ENCODE measurements at places on chromosomes 1 and 21.

GRCh38 chr1:164637461-164638375, 78.7 kb downstream of the PBX1 start:
- DNase-seq, result no peak

DNA sequence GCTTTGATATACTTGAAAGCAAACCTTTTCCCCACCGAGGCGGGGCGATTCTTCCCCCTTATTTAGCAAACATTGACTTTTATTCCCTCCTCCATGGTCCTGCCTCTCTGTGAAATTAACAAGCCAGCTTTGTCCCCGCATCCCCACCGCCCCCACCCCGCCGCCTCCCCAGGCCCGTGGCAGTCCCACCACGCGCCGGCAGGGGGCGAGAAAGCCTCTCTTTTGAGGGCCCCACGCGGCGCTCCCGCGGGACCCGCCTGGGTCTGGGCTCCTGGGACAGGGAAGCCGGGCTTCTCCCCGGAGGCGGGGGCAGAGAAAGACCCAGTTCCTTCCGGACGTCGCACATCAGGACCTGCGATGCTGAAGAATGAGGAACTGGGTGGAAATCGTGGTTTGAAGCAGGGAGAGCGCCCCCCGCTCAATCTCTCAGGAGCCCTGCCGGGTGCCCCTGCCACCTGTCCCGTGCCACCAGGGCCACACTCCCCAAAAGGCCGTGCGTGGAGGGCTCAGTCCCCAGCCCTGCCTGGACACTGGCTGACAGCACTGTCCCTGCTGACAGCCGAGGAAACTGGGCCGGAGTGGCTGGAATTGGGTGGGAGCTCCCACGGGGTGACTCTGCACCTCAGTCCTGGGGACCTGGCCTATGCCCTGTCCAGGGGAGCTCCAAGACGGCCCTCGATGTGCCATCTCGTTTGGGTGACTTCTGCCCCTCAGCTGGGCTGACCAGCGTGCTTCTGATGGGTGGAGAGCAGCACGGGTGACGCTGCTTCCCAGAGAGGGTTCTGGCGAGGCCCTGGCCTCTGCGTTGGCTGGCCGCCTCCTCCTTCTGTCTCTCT, 8.6 kb upstream of the ACTRT2 start:
- DNase-seq, result peak; percentile 68

GRCh38 chr1:112707221-112708001, 484 bp upstream of the RHOC start:
- no peak for DNase-seq

DNA sequence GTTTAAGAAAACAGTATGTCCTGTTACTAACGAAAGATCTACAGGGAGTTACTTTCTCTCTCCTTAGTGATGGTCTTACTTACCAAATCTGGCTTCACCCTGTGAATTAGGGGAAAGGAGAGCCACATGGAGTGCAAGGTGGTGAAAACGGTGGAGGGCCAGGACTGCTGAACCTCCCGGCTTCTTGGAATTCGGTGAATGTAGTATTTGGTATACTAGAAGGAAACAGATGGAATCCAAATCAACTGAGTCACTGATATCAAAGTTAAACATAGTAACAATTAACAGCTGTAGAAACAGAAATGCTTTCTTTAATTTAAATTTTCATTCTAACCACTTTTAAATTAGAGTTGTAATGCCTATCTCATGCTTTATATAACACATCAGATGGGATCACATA, 45.7 kb downstream of the ALG14 start:
- DNase-seq, result no peak

- DNase-seq, result no peak
Observed at GRCh38 chr1:89199525-89200031, 836 bp upstream of the GBP4 start.

DNA sequence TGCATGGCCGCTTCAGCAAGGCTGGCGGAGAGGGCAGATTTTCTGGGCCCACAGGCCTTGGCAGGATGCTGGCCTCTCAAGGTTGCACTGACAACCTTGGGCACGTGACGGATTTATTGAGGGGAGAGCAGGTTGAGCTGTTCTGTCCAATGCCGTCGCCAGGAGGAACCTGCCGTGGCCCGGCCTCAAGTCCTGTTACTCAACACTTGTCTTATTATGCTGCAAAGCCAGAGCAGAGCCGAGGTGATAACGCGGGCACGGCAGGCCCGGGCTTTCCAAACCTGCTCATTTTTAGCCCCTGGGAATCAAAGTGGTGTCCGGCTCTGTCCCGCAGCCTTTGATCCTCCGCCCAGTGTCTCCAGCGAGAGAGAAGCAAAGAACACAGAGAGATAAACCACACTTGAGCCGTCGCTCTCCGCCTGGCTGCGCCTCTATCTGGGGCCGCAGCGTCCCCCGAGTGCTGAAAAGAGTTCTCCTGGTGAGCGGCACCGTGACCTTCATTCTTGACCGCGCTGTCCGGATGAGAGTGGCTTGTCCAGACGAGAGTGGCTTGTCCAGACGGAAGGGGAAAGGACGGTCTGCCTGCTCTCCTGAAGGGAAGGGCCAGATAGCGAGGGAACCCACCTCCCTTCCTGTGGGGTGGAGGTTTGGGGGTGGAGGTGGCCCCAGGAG, 162.3 kb upstream of the ARHGEF16 start:
- no peak for DNase-seq

DNA sequence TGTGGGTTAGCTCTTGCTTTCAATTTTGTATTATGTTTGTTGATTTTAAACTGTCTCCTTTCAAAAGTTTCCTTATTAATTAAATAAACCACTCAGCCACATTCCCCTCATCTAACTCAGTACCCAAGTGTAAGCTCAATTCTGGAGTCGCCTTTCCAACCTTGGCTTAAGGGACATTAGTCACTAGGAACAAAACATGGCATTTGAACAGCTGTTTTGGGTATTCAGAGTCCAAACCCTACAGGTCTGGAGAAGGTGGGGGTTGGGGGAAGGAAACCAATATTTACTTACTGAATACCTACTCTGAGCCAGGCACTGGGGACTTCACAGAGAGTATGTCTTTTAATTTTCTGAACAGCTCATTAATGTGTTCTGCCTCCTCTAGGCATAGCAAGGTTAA, 117.2 kb upstream of the JUN start:
- no peak for DNase-seq

DNA sequence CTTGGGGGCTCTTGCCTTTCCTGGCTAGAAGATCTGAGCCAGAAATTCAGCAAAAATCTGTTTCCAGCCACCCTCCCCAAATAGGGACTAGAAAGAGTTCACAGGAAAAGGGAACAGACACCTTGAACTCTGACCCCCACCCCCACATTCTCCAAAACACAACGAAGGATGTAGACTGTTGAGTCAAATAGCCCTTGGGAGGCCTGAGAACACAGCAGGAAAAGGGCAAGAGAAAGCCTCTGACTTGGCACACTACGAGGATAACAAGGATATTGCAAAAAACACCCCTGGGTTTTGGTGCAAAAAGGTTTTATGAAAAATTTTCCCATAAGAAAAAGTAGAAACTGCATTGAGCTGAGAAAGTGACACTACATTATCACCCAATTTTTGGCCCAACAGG, 1.9 kb upstream of the YRDC start:
- no peak for DNase-seq

- no peak for DNase-seq
Observed at GRCh38 chr21:29557200-29557599, 258.5 kb downstream of the BACH1 start.

- DNase-seq, result no peak
Observed at GRCh38 chr1:95865769-95866168, 631.8 kb downstream of the RWDD3 start.

GRCh38 chr1:219109424-219110018, 64.2 kb upstream of the LYPLAL1 start:
- no peak for DNase-seq

DNA sequence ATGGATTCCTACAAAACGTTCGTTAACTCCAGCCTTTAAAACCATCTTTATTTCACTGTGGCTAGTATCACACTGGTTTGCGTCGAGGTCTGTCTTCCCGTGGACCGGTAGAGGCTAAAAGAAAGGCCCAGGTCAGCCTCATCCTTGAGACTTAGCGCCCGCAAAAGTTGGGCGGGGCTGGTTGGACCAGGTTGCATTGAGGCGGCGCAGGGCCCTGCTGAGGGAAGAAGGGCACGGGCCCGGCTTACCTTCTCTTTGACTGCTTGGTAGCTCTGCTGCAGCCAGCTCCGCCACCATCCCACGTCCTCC, 455 bp downstream of the BSDC1 start:
- DNase-seq, result peak; percentile 16
